ENCODE measurements at places on chromosomes 11 and 22.

DNA sequence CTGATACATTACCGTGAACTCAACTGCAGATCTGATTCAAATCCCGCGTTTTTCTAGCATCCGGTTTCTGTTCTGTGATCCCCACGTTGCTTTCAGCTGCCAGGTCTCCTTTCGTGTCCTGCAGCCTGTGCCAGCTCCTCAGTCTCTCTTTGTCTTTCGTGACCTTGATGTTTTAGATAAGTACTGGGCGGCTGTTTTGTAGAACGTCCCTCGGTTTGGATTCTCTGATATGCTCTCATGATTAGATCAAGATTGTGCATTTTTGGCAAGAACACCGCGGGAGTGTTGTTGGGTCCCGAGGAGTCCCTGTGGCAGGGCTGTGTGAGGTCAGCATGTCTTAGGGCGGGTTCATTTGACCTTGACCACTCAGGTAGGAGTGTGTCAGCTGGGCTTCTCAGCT is 38.6 kb downstream of the KCNQ1 start:
- DNase-seq, result no peak

- DNase-seq, result no peak
These were observed 768.7 kb downstream of the ETS1 start for GRCh38 chr11:127818625-127819024.

- no peak for DNase-seq
These were observed 15.1 kb downstream of the MCHR1 start for GRCh38 chr22:40694411-40694810.

DNA sequence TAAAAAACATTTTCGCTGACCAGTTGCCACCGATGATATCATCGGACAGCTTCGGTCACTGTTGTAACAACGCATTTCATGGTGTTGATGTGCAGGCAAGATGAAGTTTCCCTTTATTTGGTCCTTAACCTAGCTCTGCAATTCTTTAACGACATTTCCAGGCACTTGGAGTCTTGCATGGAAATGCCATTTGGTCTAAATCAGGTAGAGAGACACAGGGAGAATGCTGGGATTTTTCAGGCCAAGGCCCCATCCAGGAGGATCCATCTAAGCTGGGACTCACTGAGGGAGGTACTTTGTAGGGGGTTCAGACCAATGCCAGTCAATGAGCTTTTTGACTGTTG is 121.5 kb upstream of the RCN1 start:
- no peak for DNase-seq

DNA sequence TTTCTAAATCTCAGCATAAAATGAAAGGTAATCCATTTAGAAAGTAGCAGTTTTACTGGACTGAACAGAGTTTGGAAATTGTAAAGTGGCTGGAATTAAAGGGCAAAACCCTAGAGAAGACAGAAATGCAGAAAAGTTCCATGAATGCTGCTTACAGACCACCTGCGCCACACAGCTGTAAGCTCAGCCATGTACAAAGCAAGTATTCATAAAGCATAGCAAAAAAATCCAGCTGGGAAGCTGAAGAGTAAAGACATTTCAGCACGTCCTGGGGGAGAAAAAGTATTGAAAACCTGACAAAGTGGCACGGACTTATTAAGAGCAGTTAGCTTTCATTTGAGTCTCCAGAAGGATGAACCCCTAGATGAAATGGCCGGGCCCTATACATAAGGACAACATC is 220.1 kb upstream of the CNTN5 start:
- no peak for DNase-seq

DNA sequence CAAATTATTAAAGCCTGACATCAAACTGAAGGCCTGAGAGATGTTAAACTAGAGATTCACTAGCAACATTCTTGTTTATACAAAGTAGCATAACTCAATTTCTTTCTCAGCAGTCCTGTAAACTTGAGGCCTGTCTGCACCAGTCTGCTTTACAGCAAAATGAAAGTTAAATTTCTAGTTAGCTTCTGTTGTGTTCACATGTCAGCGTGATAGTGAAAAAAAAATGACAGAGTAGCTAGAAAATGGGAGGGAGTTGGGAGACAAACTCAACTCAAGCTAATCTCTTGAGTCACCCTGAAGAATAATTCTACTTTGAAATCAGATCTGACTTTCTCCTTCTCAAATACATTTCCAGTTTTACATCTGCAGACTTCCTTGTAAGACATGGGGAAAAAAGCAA is 6.5 kb downstream of the RBFOX2 start:
- DNase-seq, result no peak

GRCh38 chr11:15839061-15839460 is 517.3 kb downstream of the SOX6 start:
- DNase-seq, result no peak

DNA sequence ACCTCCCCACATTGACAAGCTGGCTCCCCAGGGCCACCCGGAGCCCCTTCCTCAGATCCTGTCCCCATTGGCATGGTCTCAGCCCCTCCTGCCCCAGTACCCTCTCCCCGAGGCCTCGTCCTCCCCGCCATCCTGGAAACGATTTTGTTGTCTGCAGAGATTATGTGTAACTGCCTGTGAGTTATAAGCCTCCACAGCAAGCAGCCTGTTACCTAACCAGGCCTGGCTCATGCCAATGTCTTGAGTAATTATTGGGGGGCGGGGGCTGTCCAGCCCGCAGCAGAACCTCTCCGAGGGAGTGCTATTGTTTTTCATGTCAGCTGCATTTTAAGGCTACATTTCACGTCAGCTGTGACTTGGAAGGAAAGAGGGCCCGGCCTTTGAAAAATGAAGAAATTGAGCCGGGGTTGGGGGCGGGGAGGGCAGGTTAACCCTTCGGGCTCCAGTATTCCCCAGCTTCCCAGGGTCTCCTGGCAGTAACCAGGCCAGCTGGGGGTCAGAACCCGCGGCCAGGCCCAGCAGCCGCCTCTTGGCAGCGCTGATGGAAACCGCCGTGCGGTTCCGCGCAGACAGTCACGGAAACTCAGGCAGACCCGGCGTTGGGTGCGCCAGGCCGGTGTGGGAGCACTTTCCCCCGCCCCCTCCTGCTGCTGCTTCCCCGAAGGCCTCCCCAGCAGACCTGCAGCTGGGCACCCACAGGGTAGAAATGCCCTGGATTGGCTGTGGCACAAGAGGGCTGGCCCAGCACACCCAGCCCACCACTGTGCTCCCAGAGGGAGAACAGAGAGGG is 59.5 kb downstream of the CDKN1C start:
- DNase-seq, result no peak

DNA sequence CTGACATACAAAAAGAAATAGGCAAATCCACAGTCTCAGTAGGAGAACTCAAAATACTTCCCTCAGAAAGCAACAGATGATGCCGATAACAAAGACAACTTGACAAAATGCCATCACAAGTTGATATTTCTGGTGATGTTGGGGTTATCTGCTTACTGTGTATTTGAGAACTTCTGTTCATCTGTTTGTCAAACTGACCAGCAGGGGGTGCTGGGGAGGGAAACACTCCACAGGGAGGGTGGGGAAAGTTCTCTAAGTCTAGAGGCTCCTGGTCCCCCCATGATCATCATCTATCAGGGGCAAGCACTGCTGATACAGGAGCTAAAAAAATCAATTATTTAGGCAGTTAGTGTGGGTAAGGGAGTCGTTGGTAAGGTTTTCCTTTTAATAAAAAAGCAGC is 19.2 kb downstream of the GLYATL1 start:
- peak; percentile 37 for DNase-seq

- DNase-seq, result no peak
These were observed 90.3 kb downstream of the PAX6 start for GRCh38 chr11:31720671-31721365.

DNA sequence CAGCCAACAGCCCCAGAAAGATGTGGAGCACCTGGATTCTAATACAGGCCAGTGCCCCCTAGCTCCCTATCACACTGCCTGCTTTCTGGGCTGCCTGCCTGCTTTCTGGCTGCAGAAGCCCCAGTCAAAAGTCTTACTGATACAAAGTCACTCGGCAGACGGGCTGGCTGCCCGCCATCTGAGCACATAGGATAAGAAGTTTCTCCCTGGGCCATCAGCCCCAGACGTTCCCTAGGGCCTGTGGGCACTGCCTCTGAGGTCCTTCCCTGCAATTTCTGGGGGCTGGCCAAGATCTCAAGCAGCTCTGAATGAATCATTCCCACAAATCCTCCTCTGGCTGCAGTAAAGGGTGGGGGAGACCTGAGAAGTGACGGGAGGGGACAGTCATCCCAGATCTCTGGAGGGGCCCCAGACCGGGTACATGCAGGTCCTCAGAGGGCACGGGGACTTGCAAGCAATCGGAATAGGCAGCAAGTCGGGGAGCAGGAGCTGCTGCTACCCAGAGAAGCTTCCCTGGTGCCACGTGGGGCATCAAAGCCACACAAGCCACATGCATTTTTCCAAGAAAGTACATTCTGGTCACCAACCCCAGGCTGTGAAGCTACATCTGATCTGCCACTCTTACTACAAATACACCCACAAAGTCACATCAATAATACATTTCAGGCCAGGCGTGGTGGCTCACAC is 4.7 kb downstream of the TPST2 start:
- no peak for DNase-seq

DNA sequence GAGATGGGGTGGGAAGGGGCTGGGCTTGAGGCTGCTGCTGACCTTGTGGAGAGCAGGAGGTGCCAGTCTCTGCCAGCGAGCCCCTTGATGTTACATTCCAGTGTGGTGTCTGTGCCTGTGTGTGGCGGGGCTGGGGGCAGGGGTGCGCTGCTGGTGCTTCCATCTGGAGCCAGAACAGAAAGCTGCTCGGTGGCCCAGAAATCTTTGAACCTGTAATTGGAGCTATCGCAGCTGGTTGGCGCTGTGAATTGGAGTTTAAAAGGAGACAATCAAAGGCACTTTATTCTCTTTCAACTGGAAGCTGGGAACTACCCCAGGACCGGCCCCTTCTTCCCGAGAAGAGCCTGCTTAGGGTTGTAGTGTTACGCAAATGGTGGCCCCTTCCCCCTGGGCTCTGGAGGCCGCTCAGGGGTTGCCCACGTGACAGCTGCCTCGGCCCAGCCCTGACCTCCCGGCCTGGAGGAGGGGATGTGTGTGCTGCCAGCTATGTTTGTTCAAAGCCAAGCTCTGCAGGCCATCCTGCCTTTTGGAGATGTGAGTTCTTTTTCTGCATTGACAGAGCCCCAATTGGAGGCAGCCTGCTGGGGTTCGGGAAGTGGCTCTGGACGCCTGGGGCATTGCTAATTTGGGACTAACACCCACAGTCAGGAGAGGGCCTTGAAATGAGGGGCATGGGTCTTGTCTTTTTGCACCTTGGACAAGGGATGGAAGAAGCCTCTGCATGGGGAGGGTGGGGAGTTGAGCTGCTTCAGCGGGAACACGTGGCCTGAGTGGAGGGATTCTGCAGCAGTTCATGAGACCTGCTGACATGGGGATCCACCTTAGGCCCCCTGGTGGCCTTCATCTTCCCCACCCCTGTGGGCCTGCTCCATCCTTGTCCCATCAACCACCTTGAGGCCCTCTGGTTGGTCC is 14.0 kb upstream of the ARSA start:
- DNase-seq, result no peak

- DNase-seq, result no peak
These were observed 127.5 kb upstream of the SERPIND1 start for GRCh38 chr22:20646415-20646814.

GRCh38 chr22:46769191-46769675 is 6.8 kb downstream of the TBC1D22A start:
- DNase-seq, result no peak

GRCh38 chr11:6604081-6604626 is 580 bp downstream of the ILK start:
- peak; percentile 46 for DNase-seq

DNA sequence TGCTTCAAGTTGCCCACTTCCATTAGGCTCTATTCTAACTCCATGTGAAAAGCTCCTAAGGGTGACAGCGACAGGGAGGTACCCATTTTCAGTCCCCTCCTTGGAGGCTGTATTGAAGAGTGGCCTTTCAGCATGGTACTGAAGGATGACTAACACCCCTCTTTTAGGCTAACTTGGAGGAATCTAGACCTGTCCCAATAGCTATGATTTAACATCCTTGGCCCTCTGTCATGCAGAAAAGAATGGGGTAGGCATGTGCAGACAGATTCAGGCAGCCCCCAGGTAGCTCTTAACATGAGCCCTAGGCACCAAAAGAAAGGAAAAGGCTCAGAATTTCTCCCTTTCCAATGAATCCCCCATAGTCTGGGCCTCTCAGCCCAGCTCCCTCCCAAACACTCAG is 89.3 kb upstream of the AMOTL1 start:
- no peak for DNase-seq

DNA sequence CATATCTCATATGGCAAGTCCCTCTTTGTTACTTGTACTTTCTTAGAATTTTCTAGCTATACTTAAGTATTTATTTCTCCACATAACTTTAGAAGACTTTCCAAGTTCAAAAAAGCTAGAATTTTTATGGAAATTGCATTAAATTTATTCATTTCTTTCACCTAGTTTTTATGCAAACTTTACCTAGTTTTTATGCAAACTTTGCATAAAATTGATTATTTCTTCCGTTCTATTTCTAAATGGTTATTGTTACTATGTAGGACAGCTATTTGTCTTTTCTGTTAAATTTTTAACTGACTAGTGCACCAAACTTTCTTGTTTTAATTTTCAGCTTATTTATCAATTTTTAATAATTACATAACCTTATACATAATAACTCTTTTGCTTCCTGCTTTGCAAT is 3.2 kb upstream of the CREBZF start:
- DNase-seq, result no peak

- DNase-seq, result no peak
These were observed 287.3 kb upstream of the DDI1 start for GRCh38 chr11:103749158-103749557.

DNA sequence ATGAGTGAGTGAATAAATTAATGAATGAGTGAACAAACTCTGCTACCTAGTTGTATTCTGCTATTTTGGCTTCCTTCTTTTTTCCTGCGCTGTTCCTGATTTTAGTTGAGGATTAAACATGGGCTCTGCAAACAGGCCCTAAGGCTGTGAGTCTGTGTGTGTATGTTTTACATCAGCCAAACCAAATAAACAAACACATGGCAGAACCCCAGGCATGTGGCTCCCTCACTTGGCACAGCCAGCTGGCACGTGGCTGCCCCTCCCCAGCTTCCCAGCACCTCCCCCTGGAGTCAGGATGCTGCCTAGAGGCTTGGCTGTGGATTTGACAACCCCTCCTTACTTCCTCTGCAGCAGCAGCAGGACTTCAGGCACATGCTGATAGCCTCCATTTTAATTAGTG is 593.2 kb downstream of the INSC start:
- no peak for DNase-seq

DNA sequence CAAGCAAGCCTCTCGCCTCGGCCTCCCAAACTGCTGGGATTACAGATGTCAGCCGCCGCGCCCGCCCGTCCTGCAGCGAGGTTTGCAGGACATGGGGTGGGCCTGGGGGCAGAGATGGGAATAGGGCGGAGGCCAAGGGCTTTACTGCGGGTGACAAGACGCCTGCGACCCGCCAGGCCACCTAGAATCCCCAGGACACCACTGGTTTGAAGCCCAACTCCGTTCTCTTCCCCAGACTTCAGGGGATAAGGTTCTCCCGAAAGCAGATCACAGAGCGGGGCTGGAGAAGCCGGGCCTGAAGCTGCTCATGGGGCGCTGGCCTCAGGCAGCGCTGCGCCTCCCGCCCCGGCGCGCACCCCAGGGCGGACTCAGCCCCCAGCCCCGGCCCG is 354 bp downstream of the POLR2L start:
- DNase-seq, result no peak

GRCh38 chr11:8259306-8259959 is 4.2 kb downstream of the LMO1 start:
- DNase-seq, result peak; percentile 7
